GM23338 (cell line): ENCODE measurements at places on chromosomes 16 and 17. TPM values are rescaled to one million over a fixed set of nuclear protein-coding genes. Genes with fewer than 3 reads are reported as not detected.

DNA sequence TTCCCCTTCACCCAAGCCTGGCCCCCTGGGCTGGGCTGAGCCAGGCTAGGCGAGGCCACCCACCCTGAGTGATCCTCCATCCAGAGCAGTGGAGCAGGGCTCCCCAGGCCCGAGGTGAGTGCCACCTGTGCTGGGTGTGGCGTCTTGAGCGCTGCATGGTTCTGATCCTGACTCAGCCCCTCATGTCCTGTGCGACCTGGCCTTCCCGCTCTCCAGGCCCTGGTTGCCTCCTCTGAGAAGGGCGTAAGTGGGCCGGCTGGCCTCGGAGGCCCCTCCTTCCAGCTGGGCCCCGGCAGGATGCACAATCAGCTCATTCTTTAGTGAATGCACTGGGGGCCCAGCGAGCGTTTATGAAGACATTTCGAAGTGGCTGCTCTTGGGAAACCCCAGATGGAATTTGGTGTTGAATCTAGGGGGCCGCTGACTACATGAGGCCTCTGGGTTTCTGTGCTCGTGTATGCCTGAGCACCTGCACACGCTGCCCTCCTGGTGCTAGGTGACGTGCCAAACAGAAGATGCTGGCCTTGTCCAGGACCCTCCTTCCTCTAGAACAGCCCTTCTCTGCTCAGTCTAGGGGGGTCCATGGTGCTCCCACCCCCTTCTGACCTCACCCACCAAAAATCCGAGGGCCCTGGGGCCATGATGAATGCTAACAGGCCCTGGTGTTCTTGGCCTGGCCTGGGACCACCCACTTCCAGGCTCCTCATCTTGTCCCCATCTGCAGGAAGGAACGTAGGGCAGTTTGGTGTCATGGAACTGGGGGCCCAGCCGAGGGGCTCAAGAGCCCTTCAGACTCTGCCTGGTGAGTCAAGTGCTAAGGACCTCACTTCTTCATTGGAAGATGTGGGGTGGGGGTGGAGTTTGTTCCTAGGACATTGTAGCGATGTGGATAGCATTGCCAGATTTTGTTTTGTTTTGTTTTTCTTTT is 3.6 kb upstream of the TMEM92 start:
- H3K36me3 ChIP-seq: no peaks in the 10 kb centered on the region
- peak; percentile 38 for DNase-seq

DNA sequence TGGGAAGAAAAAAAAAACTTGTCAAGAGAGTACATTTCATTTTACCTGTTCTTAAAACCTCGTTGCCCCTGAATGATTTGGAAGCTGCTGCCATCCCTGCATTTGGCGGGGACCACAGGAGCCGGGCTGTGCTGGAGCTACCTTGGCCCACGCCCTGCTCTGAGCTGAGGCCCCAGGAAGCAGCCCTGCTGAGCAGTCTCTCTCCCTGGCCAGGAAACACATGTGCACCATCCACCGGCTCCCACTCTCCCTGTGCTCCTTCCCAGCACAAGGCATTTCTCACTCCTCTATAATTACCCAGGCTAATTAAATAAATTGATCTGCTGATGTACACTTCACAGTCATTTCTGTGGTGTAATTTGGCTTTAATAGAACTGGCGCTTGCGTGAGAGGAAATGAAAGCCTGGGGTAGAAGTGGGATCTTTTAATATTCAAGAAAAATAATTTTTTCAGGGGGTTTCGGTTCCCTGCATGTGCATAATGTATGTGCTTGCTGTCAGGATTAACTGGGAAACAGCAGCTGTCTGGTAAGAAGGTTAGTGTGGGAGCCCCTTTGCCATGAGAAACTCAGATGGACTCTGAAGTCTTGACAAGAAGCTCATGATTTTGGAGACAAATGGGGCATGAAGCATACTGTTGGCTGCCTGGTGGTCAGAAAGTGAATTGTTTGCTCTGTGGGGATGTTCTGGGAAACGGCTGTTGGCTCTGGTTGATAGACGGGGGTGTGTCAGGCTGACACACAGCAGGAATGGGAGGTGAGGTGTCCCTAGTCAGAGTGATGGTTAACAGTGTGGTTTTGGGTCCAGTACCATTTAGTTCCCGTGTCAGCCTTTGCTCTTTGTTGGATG is 252.3 kb upstream of the EEF2KMT start:
- no peaks in the 10 kb centered on the region for H3K36me3 ChIP-seq
- DNase-seq: peak; percentile 60
- no peak overlapping the region for H3K4me3 ChIP-seq
- no peak overlapping the region for H3K27ac ChIP-seq

GRCh38 chr16:86955136-86955855 is 361.9 kb downstream of the C16orf95 start:
- H3K27ac ChIP-seq: no peak overlapping the region
- no peaks in the 10 kb centered on the region; the same call in 1 of the 2 replicates for H3K36me3 ChIP-seq
- no peak for DNase-seq
- no peaks in the 10 kb centered on the region; the same call in 1 of the 2 replicates for H3K4me1 ChIP-seq

GRCh38 chr17:81498953-81499600 is 13.5 kb downstream of the ACTG1 start:
- no peak overlapping the region for H3K27ac ChIP-seq
- H3K36me3 ChIP-seq: no peaks in the 10 kb centered on the region
- H3K4me1 ChIP-seq: peaks cover 6% of the 10 kb centered on the region; the same call in 1 of the 2 replicates

Gene PRAC1
- total RNA-seq: not detected in 2 replicates

Gene RASL10B
- total RNA-seq: 23.1 and 26.2 TPM in 2 replicates

Gene CDIP1
- total RNA-seq: 56.3 and 57.6 TPM in 2 replicates

Gene CACNG4
- total RNA-seq: 4.0 and 4.1 TPM in 2 replicates

Gene STARD3
- 39.7 and 53.3 TPM in 2 replicates for total RNA-seq

Gene MMP2
- total RNA-seq: 40.2 and 43.8 TPM in 2 replicates

Gene CTU2
- total RNA-seq: 15.4 and 22.3 TPM in 2 replicates

Gene MYOCD
- total RNA-seq: 0.66 and 0.80 TPM in 2 replicates
